ENCODE measurements at places on chromosomes 16 and 17.

GRCh38 chr17:74850310-74850709 is 9.4 kb downstream of the GRIN2C start:
- no peak for DNase-seq

DNA sequence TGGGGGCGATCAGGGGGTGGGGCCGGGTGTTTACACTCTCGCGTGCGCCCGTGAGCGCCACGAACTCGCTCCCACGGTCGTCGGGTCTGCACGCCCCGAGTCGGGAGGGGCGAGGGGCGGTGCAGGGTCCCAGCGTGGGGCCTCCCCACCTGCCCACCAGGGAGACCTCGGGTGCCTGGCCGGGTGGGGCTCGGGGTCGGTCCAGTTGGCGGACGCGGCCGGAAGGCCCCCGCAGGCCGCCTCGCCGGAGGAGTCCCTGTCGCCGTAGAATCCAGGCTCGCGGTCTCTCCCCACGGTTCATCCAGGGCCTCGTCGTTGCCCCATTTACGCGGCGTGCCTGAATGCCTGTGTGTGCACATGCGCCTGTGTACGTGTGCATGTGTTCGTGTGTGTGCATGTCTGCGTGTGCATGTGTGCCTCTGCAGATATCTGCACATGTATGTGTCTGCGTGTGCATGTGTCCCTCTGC is 510 bp upstream of the RAB40B start:
- no peak for DNase-seq

DNA sequence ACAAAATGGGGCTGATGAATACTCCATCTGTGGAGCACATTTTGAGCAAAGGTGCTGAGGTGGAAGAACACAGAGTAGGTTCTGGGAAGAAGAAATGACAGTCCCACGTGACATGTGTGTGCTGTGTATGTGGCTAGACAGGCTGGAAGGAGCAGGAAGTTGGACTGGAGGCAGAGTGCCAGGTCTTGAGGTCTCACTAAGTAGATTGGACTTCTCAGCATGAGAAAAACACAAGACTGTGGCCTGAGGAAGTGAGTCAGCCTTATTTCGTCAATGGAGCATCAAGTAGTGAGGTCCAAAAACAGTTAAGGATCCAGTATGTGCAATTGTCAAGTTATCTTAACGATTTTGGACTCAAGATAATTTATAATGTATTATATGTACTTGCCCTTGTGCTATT is 736.5 kb downstream of the KCNJ2 start:
- no peak for DNase-seq

- DNase-seq = no peak
These were observed 79.4 kb downstream of the USP31 start for GRCh38 chr16:23069844-23070243.

DNA sequence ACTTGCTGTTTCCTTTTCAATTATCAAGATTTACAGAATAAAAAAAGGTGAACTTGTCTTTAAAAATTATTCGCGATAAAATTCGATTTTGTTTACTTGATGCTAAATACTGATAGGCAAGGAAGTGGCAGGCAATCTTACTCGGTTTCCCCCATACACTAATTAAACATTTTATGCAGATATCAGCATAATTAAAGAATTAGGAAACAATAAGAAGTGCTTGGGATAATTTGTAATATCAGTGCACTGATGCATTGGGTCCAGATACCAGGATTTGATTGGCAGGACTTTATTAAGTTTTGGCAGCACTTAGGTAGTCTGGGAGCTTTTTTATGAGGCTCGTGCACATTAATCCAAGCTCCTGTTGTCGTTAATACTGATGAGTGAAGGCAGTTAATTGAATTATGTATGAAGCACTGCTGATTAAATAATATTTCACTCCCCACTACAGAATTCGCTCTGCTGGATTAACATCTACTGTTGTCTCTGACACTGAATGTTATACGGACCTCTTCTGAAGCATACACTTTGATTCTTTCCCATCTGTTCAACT is 165.6 kb downstream of the CA10 start:
- DNase-seq = no peak

GRCh38 chr16:69796285-69797118 is 34.4 kb downstream of the WWP2 start:
- peak; percentile 62 for DNase-seq

- no peak for DNase-seq
These were observed 10.2 kb downstream of the CDH13 start for GRCh38 chr16:82636958-82637357.

DNA sequence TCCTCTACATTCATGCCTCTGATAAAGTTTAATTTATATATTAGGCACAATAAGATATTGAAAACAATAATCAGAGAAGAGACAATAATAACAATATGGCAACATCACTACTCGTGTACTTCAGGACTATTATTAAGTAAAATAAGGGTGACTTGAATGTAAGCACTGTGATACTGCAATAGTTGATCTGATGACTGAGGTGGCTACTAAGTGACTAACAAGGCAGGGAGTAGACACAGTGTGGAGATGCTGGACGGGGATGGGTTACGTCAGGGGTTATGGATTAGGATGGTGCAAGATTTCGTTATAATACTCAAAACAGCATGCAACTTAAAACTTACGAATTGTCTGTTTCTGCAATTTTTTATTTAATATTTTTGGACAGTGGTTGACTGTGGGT is 32.5 kb downstream of the CYLD start:
- DNase-seq = no peak

DNA sequence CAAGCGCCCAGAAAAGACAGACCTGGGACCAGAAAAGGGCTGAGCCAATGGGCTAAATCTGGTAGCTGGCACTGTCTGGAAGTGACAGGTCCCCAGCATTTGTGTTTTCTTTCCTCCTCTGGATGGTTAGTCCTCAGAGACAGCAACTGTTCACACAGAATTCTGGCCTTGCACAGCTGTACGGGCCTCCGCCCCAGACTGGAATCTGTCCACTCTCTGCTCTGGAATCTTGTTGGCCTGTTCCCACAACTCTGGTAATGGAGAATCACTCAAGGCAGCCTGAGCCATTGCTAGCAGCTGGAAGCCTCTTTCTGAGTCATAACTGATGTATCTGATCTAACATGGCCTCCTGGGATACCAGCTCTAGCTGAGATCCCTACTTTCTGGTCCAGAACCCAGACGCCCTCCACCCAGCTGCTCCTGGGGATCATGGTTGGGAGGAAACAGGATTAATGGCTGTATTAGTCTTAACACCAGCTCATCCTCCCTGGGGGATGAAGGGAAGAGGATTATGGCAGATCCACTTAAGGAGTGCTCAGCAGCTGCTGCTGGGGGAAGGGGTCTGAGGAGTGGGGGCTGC is 9.1 kb downstream of the ZNF668 start:
- no peak for DNase-seq

DNA sequence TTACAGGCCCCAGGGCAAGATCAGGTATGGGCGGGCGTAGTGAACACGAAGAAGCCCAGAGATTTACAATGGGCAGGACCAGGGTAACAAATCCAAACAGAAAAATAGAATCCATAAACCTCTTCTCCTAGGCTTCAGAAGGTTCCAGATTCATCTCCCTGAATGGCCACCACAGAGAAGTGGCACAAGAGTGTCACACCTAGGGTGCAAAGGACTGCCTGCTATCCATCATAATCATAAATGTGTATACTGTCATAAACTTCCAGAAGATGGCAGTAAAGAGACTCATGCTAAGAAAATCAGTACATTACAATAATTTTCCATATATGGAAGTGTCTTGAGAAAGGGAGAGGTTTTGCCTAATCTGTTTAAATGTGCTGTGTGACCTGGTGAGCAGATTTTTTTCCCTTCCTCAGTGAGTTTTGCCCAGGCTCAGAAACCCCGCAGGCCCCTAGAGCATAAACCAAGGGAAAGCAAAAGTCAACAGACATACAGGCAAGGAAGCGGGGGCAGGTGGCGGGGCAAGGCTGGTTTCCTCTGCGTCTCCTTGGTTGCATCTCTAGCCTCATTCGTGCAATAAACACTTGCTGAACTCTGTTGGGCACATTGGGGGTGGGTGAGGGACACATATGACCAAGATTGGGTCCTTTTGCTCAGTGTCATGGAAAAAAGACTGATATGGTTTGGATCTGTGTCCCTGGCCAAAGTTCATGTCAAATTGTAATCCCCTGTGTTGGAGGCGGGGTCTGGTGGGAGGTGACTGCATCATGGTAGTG is 92.0 kb upstream of the CDH5 start:
- DNase-seq = peak; percentile 45

DNA sequence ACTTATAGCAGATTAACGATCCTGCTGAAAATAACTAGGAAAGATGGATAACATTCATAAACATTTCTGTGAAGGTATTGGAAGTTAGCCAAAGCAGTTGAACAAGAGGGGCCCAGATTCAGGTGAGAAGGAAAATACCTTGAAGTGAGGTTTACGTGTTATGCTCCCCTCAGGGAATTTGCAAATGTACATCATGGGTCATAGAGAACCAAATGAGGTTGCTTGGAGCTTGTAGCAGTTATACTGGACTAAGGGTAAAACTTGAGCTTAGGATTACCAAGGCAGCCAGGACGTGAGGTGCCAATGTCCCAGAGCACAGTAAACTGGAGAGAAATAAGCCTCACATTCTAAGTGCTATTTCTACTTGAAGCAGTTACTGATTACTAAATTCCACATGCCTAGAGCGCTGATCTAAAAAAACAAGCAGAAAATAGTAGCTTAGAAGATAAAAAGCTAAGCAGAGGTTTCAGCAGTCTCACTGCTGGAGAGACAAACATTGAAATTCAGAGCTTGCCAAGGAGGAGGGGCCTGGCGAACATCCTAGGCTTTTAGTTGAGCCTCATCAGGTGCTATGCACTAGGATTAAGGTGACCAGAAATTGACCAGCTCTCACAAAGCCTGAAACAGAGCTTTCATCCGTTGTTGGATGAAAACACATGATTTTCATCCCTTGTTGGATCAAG is 136.7 kb upstream of the FAM20A start:
- DNase-seq = no peak

DNA sequence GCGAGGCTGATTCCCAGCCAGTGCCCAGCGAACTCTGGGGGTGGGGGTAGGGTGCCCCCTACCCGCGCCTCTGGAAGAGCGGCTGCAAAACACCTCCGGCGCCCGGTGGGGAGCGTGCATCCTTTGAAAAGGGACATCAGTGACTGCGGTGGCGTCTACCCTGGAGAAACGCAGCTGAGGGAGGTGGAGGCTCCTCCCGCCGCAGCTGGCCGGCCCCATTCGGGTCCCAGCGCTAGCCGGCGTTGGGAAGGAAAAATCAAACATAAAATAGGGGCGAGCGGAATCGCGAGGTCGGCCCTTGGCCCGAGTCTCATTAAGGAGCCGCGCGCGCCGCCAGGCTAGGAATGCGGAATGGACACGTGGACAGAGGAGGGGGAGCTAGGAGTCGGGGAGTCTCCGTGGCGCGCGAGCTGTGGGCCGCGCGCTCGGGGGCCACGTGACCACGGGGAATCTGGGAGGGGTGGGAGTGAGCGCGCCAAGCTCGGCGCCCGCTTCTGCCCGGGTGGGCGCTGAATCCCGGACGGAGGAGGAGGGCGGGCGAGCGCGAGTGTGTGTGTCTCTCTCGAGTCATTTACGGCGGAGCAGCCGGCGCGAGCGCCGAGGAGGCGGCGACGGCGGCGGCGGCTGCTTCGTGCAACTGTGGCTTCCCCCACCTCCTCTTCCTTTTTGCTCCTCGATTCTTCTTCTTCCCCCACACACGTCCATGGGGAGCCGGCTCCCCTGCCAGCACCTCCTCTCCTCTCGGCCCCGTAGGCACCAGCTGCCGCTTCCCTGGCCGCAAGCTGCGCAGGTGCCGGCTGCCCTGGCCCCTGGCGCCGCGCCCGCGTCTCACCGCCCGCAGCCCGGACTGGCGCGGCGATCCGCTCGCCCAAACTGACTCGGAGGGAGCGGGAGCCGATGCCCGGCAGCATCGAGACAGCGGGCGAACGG is at the start of gene TMEM132E:
Gene TMEM132E, plus strand, starts transcription at position 566 of the 930 bp plus-strand sequence. CDS start 1,495 bp downstream, outside the sequence.
- DNase-seq = no peak

GRCh38 chr17:61750656-61751055 is 112.7 kb downstream of the BRIP1 start:
- DNase-seq = peak; percentile 11

GRCh38 chr17:32529604-32530003 is 42.8 kb downstream of the CDK5R1 start:
- DNase-seq = no peak

- DNase-seq = no peak
These were observed 477 bp upstream of the ARHGAP27 start for GRCh38 chr17:45433159-45433535.

DNA sequence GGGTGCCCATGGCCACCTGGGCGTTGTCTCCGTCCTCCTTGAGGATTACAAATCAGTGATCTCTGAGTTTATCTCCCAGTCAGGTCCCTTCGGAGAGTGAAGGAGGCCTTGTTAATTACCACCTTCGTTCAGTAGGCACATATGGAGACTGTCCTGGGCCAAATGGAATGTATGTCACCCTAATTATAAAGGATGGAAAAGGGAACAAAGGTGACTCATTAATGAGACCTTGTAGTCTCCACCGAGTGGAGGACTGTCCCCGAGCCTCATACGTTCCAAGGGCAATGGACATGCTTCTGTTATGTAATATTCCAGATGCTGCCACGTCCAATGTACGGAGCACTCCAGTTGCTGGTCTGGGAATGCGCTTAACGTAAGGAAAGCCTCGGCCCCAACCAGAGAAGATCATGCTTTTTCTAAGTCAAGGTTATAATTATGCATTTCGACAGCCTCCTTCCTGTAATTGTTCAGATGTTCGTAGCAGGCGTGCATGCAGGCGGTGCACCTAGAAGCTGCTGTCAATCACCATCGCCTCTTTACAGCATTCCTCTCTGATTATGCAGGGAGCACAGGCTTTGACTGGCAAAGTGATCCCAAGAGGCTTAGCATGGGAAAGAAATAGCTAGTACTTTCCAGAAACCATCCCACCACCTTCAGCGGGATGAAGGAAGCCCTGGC is 22.4 kb upstream of the SEC14L1 start:
- no peak for DNase-seq

DNA sequence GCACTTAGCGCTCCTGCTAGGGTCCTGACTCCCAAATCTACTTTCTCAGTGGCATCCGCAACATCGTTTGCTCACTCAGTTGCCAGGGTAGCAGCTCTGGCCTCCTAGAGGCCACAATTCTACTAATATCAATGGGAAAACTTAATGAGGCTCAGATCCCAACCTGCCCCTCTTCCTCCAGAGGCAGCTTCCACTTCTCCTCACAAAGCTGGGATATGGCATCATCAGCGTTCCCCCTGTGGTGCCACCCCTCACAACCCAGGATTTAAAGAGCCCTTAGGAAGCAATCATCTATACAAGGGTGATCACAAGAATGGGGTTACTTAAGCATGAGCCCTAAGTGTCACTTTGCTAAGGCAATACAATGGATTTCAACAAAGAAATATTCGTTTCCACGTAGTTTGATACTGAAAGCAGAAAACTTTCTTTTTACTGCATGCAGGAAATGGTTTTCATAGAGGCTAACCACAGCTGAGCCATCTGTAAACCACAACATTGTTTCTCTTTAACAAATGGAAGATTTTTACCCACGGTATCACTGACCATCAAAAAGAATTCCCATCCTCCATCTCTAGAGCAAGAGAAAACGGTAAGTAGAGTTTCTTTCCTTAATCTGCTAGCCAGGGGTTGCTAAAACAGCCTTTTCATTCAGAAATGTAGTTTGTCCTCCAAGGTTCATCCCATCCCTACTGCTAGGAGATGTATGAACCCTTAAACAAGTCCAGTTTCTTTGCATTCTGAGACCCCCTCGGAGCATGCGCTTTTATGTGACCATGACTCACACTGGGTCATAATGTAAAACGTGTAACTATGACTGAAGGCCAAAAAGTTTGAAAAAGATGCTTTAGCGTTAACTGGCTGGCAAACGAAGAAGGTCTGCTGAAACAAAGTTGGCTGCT is 68.3 kb upstream of the BCAR1 start:
- no peak for DNase-seq

GRCh38 chr17:55513885-55514590 is 2.8 kb upstream of the SMIM36 start:
- DNase-seq = peak; percentile 92

- no peak for DNase-seq
These were observed 39.9 kb downstream of the SNX29 start for GRCh38 chr16:12016291-12016947.
